Mesendoderm (in vitro differentiated cells): ENCODE measurements at places on chromosomes 11 and 22.

DNA sequence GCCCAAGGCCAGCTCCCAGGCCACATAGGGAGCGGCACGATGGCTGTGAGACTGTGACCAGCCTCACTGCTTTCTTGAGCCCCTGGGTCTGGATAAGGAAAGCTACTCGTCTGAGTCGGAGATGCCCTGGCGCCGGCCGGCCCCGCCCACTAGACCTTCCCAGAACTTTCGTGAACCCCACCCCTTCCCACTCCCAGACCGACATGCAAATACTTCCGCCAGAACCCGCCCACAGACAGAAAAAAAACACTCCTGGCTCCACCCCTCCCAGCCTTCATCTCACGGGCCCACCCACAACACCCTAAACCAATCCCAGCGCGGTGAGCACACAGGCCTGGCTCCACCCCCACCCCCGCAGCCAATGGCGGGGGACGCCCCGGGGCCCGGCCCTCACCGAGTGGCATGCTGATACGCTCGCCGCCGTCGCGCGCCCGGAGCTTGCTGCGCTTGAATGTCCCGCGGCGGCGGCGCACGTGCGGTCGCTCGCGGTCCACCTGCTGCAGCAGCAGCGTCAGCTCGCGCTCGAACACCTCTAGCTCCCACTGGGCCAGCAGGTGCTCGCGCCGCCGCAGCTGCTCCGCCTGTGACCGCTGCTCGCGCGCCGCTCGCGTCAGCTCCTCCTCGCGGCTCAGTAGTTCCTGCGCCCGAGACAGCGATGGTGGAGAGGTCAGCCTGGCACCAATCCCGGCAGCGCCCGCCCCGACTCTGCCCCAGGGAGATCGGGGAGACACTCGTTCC, 7.0 kb downstream of the MAP3K11 start:
- peak; percentile 100 for DNase-seq

GRCh38 chr11:27218421-27219038, 144.5 kb downstream of the CCDC34 start:
- DNase-seq, result peak; percentile 51

- DNase-seq, result peak; percentile 30
Observed at GRCh38 chr11:17600316-17601255, 53.5 kb downstream of the OTOG start.

- DNase-seq, result no peak
Observed at GRCh38 chr11:2072551-2073261, 66.5 kb downstream of the IGF2 start.

GRCh38 chr11:86160541-86161149, 83.9 kb upstream of the EED start:
- peak; percentile 73 for DNase-seq

GRCh38 chr22:21020802-21021429, 6.0 kb downstream of the P2RX6 start:
- peak; percentile 58 for DNase-seq

DNA sequence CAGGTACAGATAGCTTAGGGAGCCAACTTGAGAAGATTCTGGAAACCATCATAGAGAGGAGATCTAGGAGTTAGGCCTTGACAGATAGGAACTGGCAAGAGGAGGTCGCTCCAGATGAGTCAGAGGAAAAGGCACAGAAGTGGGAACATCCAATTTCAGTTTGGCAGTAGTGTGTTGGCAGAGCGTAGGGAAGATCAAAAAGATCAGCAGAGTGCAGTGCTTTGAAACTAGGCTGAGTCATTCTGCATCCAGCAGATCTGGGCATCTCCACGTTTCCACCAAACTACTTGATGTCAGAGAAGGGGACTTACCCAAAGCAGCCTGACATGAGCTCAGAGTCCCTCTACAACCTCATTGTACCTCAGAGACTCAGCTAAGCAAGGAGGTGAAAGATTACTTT, 58.5 kb downstream of the GAB4 start:
- DNase-seq, result no peak

DNA sequence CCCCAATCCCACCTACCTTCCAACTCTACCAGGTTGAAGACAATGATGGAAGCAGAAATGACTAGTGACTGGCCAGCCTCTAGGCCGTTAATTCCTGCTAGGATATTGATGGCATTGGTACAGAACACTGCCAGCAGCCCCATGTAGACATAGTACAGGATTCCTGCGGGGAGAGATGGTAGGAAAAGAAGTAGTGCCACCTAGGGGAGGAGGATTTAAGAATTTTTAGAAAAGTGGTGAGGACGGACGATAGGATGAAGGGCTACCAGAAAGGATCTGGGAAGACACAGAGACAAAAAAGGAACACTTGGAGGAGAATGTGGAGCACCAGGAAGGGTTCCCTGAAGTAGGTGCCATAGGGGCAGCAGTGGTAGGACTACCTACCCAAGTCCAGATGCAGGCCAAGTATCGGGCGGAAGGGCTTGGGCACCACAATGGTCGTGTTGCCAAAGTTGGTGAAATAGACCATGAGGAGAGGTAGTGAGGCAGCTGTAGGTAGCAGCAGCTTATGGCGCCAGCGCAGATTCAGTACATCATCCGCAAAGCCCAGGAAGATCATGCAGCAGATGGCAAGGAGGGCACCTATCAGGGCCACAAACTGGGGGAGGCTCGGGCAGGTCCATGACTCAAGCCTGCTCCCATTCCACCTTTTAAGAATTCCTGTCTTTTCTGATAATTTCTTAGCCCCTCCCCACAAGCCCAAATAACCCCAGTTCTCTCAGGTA, 1.2 kb downstream of the DPAGT1 start:
- peak; percentile 64 for DNase-seq

GRCh38 chr22:21837248-21837979, 30.0 kb downstream of the MAPK1 start:
- DNase-seq, result peak; percentile 89

- peak; percentile 66 for DNase-seq
Observed at GRCh38 chr11:78138694-78139421, 568 bp downstream of the ALG8 start.

DNA sequence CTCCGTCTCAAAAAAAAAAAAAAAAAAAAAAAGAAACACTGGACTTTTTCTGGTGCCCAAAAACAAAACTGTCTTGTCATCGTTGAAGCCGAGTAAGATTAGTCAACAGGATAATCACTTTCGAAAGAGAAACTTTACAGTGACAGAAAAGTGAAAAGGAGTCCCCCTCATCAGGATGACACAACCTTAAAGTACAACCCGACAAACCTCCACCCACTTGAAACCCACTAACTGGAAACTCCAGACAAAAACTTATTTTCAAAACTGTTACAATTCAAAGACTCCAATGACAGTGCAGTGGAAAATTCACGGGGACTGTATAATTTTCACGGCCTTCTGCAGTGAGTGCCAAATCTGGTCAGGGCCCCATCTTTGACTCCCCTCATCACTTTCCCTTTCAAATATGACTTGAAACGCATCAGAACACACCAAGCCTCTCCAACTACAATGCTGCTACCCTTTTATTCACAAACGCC, 1.3 kb downstream of the DENND5A start:
- DNase-seq, result no peak

- DNase-seq, result no peak
Observed at GRCh38 chr22:37985751-37986281, 1.5 kb upstream of the SOX10 start.

- no peak for DNase-seq
Observed at GRCh38 chr11:57100638-57101331, 81.0 kb upstream of the LRRC55 start.

DNA sequence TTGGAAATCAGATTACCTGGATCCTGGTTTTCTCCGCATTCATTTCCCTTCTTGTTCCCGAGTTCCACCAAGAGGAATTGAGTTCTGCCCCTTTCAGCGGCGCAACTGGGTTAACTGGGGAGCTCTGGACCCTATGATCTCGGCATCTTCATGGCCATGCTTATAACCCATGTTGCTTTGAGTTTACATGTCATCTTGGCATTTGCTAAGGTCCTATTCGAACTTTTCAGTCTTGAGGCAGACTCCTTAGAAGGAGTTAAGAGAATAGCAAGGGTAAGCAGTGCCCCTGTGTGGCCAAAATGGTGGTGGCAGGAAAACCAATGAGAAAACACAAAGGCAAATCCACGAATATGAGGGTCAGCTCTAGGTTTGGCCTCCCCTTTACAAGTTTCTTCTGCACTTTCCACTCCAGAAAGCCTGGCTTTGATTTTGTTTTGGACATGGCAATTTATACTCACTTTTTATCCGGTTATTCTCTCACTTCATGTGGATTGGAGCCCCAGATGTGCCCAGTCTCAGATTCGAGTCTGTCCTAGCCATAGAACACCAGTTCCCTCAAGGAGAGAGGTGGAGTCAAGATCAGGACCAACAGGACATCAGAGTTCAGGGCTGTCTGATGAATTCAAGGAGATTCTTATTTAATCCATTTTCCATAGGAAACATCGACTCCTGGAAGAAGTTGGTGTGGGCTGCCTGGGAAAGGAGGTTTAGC, 55.3 kb upstream of the FBXO3 start:
- peak; percentile 79 for DNase-seq

DNA sequence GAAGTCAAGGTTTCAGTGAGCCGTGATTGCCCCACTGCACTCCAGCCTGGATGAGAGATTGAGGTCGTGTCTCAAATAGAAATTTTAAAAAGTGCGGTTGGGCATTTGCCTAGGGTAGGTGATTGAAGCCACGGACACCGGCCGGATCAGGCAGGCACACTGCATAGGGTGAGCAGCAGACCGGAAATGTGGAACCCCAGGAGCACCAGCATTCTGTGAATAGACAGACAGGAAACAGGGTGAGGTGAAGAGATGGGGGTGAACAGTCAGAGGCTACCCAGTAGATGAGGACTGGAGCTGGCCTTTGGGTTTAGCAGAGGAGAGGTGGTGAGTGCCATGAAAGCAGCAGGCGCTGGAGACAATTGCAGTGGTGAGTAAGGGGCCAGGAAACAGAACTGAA, 43.5 kb downstream of the PPFIA1 start:
- DNase-seq, result peak; percentile 31

DNA sequence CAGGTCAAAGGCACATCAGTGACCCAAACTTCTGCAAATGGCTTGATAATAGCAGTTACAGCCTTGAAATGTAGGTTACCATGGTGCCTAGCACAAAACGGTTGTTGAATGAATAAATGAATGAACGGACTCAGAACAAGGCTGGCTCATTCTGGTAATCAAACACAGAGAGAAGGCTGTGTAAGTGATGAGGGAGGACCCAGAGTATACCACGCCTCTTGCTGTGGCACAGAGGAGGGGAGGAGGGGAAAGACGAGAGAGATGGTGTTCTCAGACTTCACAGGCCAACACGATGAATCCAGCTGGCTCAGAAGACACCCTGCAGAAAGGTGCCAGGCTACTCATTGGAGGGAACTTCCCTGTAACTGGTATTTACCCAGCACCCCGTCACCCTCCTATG, 38.3 kb downstream of the PC start:
- no peak for DNase-seq

GRCh38 chr11:74492084-74492483, 1.4 kb downstream of the LIPT2 start:
- peak; percentile 6 for DNase-seq

DNA sequence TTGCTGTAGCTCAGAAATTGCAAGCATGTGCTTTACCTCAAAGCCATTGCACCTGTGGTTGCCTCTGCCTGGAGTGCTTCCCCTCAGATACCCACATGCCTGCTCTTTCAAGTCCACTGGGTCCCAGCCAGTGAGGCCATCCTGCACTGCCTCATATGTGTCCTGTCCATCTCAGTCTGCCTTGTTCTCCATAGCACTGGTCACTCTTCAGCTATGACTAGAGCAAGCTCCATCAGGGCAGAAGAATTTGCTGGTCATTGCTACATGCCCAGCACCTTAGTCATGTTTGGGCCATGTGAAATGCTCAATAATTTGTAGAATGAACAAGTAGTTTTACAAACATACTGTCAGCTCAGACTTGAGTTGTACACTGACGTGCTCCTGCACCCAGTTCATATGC, 64.4 kb upstream of the HORMAD2 start:
- no peak for DNase-seq

- no peak for DNase-seq
Observed at GRCh38 chr22:24389680-24390079, 37.7 kb upstream of the ADORA2A start.

- peak; percentile 100 for DNase-seq
Observed at GRCh38 chr11:72080326-72081183, at the start of the genes LRRC51 and NUMA1. Gene LRRC51, plus strand, starts transcription at chr11:72080850. Its CDS starts 8,234 bp downstream, at chr11:72089084. Gene NUMA1, minus strand, starts transcription at chr11:72080542. Its CDS starts 44,599 bp downstream, at chr11:72035943.

GRCh38 chr22:22879675-22880155, 7.9 kb upstream of the IGLL5 start:
- DNase-seq, result no peak

DNA sequence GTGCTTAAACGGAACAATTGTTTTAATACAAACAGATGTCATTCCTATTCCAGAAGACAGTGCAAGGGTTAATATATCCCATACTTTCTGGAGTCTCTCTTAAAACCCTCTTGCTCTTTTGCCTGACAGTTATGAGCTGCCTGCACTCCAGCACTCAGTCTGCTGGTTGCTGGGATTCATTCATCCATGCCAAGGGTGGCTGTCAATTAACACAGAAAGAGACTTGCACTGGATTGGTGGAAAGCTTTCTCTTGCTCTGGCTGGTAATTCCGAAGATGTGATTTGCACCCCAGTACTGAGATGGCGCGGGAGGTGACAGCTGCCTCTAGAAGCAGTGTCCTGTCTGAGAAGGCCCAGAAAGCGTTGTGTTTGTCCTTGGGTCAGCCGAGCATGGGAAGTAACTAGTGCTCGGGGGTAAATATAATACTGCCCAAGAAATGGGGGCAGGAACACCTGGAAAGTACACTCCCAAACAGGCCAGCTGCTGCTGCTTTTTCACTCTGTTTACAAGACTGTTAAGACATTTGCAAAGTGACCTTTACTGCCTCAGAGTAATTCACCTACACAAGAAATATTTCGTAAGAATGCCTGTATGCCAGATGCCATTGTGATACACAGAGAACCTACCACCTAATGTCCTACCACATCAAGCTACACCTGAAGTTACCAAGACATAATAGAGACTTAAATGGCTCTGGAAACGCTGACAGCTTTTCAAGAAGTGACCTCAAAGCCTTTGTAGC, 20.5 kb downstream of the SCUBE2 start:
- no peak for DNase-seq

GRCh38 chr11:117096201-117096991, 1.8 kb downstream of the SIK3 start:
- peak; percentile 90 for DNase-seq

DNA sequence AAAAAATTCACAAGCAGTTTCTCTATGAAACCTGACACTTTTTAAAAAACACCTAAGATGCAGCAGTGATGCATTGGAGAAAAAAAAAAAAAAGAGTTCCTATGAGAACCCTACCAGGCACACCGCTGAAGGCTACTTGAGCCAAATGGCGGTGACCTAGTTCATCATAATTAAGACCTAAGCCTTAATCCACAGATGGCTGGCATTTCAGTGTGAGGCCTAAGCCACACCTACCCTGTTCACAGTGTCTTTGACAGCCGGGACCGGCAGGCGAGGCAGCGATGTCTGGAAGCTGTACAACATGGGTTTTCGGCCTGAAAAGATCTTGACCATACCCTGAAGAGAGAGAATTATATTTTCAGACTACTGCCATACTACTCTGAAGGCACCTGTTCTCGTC, 38.0 kb downstream of the CPT1A start:
- DNase-seq, result no peak

DNA sequence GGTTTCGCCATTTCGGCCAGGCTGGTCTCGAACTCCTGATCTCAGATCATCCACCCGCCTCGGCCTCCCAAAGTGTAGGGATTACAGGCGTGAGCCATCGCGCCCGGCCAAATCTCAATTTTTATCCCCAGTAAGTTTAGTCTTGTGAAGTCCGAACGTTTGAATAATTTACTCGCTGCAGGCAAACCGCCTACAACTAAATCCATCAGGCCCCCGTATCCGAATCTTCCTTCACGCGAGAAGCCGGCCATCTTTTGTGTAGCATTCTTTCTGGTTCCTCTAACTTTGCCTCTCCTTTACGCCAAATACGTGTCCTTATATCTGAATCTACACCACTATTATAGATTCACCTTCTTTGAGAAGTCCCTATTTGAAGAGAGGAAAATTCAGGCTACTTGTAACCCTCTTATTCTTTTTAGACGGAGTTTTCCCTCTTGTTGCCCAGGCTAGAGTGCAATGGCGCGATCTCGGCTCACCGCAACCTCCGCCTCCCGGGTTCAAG, 581 bp upstream of the EIF3L start:
- DNase-seq, result peak; percentile 47
